ENCODE measurements at places on chromosomes 5 and 9.

- DNase-seq, result no peak
These were observed 309.3 kb upstream of the SEMA6A start for GRCh38 chr5:116883875-116884274.

GRCh38 chr9:224026-224425 lies 9.4 kb downstream of the DOCK8 start:
- DNase-seq, result no peak

DNA sequence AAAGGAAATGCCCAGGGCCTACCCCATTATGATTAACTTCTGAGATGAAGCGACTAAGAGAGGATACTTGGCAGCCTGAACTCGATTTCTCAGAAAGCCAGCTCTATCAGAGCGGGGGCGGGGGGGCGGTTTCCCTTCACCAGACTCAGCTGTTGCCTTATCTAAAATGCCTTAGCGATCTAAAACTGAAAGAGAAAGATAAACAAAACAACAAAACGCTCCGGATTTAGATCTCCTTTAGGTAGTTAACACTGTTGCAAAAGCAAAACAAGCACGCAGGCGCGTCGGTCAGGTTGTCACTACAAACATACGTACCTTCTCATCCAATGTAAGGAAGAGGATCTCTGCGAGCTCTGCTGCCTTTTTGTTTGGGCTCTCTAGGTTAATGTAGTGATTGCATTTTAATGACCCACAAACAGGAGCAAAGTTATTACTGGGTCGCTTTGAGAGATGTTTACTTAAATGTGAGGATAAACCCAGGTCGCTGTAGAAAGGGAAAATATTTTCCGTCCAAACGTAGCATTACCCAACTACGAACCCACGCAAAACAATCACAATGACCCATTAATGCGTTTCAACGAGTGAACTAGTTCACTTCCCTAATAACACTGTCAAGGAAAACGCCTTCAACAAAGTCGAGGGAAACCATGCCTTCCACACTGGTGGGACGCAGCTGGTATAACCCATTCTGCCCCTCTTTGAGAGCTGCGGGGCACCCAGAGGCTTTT lies 982 bp downstream of the EPB41L4A start:
- DNase-seq, result peak; percentile 44

DNA sequence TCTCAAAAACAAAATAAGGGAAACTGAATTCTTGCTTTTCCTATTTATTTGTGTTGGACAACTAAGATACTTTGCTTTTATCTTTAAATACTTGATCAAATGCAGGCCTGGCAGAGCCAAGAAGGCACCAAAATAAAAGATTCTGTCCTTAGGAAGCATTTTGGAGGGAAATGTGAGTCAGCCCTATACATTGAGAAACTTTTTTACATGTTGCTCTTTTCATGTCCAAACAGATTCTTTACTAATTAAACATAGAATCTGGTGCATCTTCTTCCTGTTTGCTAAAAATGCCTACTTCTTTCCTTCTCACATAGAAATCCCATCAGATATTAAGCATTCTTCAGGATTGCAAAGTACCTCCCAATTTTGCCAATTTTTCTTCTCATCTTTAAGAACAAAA lies 1160.4 kb downstream of the EFNA5 start:
- DNase-seq, result no peak

DNA sequence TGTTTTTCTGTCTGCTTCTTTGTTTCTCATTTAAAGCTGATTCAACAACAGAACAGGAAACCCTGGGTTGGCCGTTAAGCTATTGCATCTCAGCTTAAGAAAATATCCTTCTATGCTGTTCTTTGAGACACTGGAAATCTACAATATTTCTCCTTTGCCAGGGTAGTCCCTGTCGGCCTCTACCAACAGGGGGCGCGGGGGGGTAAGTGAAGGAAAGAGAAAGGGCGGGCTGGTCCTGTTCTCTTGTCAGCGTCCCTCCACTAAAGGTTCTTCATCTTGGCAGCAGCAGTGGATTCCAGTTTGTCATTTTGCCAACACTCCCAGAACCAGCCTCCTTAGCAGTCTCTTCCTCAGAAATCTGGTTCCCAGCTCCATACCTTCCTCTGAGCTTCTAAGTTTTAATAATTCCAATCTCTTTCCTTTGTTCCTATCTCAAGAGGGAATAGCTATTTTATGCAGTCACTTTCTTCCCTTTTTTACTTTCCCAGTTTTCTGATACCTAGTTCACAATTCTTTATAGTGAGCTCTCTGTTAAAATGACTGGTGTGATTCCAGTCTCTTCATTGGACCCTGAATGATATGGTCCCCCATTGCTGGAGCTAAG lies 222.3 kb downstream of the GLIS3 start:
- DNase-seq, result peak; percentile 67

DNA sequence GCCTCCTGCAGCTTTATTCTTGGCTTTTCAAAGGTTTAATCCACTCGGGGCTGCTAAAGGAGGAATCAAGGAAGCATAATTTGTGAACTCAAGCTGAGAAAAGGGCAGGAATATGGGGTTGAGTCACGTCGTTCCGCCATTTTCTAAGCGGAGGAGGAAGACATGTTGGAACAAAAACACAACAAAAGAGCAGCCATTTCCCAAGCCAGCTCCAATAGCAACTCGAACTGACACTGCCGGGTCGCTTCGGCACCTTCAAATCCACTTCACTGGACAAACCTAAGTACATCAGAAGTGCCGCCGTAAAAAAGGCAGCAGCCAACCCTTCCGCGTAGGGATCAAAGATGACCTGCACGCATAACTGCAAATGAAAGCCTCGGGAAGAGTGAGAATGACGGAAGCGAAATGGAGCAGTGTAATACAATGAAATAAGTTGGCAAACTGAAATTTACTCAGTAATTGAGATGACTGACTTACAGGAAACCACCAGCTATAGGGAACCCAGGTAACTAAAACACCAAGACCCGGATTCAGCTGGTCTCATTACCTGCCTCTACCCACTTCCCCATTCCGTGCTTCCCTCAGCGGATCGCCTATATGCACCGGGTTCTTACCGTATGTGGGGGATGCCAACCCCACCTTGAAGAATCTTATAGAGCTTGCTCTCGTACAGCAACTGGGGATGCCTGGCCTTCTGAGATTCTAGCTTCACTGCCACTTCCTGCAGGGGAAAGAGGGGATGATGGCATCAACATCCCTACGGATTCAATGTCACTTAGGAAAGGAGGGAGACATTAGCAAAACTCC lies 1.6 kb downstream of the CSNK1A1 start:
- DNase-seq, result peak; percentile 33

DNA sequence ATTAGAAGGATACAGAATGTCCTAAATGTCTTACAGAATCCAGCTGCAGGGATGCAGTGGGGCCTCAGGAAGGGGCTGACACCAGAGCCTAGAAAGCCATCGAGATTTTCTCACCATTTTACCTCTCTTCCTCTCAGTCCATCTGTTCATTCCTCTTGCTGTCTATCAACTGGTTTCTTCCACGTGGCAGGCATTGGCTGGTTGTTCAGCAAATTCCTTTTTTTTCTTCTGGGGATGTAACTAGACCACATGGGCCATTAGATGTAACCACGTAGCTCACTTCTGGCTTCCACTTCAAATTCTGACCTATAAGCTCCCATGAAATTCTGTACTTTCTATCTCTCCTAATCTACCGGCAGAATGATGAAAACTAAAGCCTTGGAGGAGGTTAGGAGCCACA lies 93.6 kb upstream of the MTAP start:
- no peak for DNase-seq

- DNase-seq, result no peak
These were observed 11.3 kb upstream of the GGTA1 start for GRCh38 chr9:121510766-121511550.

DNA sequence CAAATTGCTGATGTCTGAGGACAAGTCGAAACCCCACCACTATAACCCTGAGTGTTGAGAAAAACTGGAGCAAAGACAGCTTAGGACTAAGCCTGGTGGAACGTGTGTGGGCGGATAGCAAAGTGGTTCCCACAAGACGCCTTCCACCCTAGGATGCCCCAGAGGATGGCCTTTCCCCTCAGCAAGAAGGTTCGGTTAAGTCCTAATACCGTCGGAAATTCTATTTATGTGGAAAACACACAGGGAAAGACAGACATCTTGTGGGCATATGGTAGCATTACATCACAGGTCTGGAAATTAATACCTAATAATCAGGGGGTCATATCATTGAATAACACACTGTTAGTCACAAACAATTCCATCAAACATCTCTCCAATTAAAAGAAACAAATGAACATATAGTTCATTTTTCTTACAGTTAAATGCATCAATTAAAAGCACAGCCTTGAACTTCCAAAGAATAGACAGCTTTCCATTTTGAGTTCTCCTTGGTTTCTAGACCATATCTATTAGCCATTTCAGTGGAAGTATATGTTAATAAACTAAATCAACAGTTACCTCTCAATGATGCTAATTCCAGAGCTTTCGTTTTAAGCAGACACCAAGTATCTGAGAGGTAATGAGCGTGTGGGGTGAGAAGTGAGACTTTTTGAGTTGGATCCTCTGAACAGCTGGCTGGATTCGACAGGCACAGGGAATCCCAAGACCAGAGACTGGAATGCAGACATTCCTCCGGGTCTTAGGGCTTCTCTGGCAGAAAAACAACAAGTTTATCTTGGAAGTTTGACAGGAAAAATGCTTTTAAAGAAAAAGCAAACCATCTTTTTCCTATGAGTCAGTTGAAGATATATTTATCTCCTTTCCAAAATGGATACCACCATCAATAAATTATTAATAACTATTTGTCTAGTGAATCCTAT lies 2.9 kb upstream of the ICE1 start:
- no peak for DNase-seq

GRCh38 chr5:114434396-114435219 lies 72.7 kb downstream of the KCNN2 start:
- DNase-seq, result no peak

GRCh38 chr9:700365-701282 lies 140.9 kb upstream of the DMRT1 start:
- no peak for DNase-seq

DNA sequence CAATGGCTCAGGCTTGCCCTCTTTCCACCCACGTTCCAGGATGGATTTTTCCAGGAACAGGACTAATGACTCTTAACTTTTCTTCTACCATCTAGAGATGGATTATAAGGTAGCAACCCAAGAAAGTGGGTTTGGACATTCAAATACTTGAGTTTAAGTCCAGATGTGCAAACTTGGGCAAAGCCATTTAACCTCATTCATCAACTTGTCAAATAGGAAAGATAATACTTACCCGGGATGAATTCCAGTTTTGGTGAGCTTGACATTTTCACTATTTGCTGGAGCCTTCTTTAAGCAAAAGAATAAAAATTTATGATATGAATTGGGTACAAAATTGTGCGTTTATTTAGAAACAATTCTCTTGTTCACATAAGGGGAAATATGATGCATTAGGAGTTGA lies 44.3 kb upstream of the ZBED3 start:
- DNase-seq, result no peak

DNA sequence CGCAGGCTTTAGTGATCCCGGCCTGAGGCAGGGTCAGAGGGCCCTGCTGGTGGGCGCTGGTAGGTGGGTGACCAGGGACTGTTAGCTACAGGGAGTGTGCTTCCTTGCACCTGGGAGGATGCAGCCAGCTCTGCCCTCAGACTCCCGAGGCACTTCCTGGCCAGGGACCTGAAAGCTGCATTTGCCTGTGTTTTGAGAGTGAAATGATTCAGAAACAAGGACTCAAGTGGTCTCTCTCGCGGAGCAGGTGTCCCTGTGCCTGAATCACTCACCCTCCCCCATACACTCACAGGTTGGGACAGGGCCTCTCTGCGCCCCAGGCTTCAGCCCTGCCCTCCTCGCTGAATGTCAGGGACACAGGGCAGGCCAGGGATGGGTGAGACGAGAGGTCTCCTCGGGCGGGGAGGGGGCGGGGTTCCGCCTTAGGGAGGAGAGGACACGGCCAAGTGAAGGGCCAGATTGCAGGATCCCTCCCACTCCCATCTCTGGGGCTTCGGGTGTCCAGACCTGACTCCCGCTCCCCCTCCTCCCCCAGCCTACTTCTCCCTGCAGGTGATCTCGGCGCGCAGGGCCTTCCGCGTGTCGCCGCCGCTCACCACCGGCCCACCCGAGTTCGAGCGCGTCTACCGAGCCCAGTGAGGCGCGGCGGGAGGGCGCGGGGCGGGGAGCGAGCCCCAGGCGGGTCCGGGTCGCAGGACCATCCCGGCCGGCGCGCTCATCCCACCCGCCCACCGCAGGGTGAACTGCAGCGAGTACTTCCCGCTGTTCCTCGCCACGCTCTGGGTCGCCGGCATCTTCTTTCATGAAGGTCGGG lies 1.5 kb downstream of the LTC4S start:
- no peak for DNase-seq

DNA sequence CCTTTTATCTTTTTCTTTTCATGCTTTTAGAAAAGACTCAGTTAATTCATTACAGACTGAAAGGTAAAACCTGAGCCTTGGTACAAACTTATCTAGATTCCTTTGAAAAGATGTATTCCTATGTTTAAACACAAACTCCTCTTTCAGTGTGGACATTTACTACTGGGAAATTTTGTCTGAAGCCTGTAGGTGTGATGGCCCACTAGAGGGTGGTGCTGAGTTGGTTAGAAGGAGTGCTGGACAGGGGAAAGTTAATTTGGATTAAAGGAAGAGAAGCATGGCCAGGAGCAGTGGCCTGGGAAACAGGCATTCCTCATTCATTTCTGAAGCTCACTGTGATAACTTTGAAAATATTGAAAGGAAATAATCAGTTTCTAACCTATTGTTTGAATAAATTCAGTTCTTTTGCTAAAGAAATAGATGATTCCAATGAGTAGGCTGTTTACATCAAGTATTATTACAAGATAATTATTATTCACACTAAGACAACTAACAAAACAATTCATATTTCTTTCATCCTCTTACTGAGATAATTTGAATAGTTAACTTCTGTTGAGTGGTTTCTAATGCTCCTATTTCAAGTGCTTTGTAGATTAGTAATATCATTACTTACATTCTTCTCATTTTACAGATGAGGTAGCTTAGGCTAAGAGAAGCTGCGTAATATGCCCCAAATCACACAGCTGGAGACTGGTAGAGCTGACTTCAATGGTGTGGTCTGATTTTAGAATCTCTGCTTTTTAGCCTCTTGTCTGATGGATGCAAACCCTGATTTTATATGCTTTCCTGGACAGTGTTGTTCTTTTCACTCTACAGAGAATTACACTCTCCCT lies 150.9 kb downstream of the ADGRV1 start:
- no peak for DNase-seq

DNA sequence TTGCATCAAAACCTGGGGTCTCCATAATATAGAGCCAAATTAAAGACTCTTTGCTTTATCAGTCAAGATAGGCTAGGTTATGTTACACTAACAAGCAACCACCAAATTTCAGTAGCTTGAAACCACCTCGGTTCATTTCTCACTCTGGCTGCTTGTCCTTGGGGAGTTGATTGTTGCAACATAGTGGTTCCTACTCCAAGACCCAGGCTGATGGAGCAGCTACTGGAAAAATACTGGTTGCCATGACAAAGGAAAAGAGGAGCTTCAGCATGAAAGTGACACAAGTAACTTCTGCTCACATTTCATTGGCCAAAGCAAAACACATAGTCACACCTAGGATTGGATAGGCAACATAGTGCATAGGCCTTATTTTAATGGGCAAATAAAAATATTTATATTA lies 18.5 kb upstream of the RCL1 start:
- DNase-seq, result no peak

DNA sequence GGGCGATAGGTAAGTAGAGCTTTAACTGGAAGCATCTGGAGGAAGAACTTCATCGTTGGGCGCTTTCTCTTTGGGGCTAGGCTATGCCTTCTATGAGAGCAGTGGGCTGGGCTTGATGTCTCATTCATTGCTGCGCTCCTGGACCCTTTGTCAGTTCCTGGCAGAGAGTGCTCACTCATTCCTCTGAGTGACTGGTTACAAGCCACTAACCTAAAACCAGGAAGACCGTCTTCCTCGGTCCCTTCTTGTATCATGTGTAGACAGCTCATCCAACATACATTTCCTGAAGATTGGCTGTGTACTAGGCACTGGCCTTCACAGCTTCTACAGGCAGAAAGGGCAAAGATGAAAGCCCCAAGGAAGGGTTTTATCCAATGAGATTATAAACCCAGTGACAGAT lies 6.4 kb downstream of the SWI5 start:
- DNase-seq, result no peak
